Left forelimb (tissue), 1 donor: ENCODE measurements at places on chromosomes 3 and 15.

- no peak for DNase-seq
Measured at GRCh38 chr3:187274977-187275338, 16.6 kb downstream of the MASP1 start.

GRCh38 chr3:9279966-9280365 lies 30.5 kb upstream of the SRGAP3 start:
- no peak for DNase-seq

- no peak for DNase-seq
Measured at GRCh38 chr3:128568602-128569490, 75.8 kb upstream of the GATA2 start.

DNA sequence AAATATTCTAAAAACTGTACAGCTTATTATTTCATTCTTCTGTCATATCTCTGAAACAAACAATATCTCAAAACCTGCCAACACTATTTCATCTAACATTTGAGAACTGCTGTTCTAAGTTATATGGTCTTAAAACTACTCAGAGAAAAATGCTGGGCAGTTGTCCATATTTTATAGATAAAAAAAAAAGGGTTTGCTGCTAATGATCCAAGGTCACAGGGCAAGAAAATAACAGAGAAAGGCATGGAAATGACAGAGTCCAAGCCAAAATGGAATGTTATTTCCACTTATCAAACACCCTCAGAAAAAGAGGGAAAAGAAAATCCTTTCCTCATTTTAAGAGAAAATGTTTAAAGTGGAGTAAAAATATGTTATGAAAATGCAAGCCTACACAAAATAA lies 313.1 kb downstream of the CADM2 start:
- DNase-seq = no peak

GRCh38 chr15:86157606-86158293 lies 78.1 kb downstream of the AGBL1 start:
- DNase-seq = no peak

- no peak for DNase-seq
Measured at GRCh38 chr3:30319713-30320112, 286.7 kb upstream of the TGFBR2 start.

- DNase-seq = no peak
Measured at GRCh38 chr3:183218826-183219225, 34.2 kb upstream of the B3GNT5 start.
